ENCODE measurements at places on chromosomes 7 and 10.

GRCh38 chr10:89342206-89342958 is 14.6 kb downstream of the IFIT3 start:
- DNase-seq: no peak

DNA sequence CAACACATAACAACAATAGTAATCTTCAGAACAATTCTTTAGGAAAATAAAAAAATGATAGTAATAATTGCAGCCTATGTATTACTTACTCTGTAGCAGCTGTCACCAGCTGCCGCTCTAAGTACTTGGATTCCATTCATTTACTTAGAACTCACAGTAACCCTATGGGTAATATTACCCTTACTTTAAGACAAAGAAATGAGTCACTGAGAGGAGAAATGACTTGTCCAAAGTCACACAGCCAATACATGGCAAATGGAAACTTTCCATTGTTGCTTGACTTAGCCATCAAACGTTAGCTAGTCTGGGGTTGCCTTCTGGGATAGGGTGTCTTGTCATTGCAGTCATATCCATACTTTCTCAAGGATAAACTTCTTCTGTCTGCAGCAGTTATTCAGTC is 3.6 kb downstream of the CCNY start:
- DNase-seq: no peak

GRCh38 chr7:36040679-36041078 is 112.4 kb upstream of the EEPD1 start:
- no peak for DNase-seq

GRCh38 chr10:92506336-92506735 is 67.6 kb downstream of the IDE start:
- no peak for DNase-seq

GRCh38 chr10:110275128-110275729 is 29.5 kb downstream of the SMNDC1 start:
- DNase-seq: no peak

DNA sequence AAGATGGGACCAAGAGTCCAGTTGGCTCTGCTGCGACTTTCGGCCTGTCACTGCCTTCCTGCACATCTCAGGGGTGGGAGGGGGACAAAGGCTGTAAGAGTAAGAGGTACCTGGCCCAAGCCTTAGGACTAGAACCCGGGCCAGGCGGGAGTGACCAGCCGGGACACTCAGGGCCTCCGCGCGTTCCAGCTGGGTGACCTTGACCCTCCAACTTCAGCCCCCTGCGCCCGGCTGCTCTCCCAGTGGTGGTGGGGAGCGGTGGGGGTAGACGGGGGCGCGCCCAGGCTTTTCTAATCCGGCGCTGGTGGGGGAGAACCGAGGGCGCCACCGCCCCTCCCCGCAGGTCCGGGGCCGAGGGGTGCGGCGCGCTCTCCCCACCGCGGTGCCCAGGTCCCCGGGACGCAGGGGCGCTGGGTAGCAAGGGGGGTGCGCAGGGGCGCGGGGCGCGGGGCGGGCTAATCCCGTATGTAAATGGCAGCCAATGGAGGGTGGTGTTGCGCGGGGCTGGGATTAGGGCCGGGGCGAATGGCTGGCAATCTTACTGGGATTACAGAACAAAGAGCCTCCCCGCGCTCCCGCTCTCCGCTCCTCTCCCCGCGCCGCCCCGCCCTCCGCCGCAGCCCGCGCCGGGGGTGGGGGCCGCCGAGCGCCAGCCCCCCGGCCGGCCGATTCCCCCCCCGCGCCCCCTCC is at the start of gene GTF2IRD1:
GTF2IRD1 (plus strand) TSS at position 585 of the 690 bp plus-strand sequence. CDS start 54,175 bp downstream, outside the sequence.
- DNase-seq: peak; percentile 14

- no peak for DNase-seq
Observed at GRCh38 chr7:155456738-155457543, 988 bp upstream of the EN2 start.

- no peak for DNase-seq
Observed at GRCh38 chr7:117612637-117613036, 132.8 kb downstream of the CFTR start.

DNA sequence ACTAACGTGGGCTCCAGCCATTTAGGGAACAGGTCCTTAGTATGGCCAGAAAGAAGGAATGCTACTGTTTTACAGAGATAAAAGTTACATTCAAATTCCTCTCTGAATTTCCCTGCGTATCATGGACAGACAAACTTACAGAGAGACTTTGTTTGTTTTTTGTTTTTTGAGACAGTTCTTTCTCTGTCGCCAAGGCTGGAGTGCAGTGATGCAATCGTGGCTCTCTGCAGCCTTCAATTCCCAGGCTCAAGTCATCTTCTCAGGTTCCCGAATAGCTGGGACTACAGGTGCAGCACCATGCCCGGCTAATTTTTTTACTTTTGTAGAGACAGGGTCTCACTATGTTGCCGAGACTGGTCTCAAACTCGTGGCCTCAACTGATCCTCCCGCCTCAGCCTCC is 64.5 kb upstream of the MPP7 start:
- DNase-seq: no peak

- no peak for DNase-seq
Observed at GRCh38 chr10:129622736-129623135, 155.7 kb downstream of the MGMT start.

DNA sequence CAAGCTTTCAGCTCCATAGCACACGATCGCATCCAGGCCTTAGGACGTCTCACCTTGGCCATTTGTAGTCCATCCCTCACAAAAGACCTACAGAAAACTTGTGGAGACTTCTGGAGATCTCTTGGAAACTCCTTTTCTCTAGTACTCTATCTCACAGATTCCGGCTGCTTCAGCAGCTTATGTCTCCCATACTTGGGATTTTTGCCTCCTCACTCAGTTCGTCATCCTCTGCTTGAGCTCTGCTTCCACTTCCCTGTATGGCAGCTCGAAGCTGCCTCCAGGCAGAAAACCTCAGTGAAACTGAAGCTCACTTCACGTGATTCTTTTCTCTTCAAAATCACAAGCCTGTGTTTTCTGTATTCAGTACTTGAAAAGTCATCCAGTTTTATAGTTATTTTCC is 178.7 kb upstream of the GDF10 start:
- no peak for DNase-seq

DNA sequence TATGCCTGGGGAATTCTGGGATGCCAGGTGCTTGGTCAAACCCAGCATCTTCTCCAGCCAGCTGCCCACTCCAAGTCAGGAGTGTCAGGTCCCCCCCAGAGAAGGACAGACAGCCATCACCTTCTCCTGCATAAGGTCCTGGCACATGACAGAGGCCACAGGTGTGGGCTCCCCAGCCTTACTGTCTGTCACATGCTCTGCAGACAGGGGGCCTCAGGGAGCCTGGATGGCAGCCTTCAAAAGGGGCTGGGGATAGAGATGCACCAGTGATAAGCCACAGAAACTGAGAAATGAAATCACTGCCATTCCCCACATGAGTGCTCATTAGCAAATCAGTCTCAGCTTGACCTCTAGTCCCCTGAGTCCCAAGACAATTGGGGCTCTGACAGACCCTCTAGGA is 72.9 kb downstream of the PLXNA4 start:
- no peak for DNase-seq

- no peak for DNase-seq
Observed at GRCh38 chr10:79188154-79188965, 119.6 kb downstream of the ZMIZ1 start.

DNA sequence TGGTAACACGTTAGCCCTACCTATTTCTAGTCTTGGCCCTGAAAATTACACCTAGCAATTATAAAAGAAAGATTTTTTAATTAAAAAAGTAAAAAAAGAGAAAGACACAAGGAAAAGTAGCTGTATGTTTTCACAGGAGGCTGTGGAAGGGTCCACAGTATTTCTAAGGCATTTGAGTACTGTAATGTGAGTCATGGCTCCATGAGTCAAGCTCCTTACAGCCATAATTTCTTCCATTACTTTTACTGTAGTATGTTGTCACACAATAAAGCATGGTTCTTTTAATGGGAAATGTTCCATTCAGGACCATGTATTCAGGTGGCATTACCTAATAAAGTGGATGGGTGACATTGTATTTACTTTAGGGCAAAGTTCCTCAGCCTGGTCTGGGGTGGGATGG is 113.4 kb downstream of the GPR37 start:
- no peak for DNase-seq

GRCh38 chr10:83921984-83922860 is 217.1 kb upstream of the GHITM start:
- DNase-seq: no peak

GRCh38 chr10:2119316-2119715 is 382.0 kb upstream of the ADARB2 start:
- no peak for DNase-seq

DNA sequence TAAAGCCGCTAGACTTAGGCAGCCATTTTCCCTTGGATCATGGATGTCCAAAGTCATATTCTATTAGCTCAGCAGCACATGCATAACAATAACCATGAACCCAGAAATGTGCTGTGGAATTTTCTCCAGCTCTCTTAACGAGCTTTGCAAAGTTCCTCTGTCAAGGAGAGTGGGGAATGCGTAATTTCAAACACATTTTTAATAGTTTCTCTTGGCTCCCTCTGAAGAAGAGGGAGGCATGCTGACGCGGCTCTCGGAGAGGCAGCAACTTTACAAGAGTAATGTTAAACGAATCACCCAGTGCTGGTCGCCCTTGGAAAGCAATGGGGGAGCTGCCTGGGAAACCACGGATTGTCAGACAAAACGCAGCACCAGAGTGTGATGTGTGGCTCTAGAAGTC is 114.8 kb downstream of the RAB18 start:
- no peak for DNase-seq

DNA sequence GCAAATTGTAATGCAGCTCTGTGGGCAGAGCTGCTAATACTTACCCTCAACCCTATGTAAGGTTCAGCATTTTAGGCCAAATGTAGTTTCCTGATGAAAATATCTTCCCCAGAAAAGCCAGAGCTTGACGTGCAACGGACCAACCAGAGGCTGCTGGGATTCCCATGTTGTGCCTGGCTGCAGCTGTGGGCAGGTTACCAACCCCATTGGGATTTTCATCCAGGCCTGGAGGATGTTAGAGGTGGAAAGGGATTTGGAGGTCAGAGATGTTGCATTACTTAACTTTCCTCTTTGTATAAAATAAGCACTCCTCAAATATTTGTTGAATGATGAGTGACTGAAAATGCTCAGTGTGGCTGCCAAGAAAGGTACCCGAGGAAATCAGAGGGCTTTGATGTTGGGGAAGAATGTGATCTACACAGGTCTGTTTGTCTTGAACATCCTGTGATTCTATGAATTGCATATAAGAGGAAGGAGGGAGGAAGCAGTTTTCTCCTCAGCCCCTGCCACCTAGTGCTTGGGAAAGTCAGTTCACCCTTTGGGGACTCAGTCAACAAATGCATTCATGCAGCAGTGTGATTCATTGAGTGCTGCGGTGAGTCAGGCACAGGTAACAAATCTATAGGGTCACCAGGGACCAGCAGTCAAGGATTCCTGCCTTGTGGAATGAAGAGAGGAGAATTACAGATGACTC is 487.2 kb downstream of the RPS24 start:
- DNase-seq: no peak

DNA sequence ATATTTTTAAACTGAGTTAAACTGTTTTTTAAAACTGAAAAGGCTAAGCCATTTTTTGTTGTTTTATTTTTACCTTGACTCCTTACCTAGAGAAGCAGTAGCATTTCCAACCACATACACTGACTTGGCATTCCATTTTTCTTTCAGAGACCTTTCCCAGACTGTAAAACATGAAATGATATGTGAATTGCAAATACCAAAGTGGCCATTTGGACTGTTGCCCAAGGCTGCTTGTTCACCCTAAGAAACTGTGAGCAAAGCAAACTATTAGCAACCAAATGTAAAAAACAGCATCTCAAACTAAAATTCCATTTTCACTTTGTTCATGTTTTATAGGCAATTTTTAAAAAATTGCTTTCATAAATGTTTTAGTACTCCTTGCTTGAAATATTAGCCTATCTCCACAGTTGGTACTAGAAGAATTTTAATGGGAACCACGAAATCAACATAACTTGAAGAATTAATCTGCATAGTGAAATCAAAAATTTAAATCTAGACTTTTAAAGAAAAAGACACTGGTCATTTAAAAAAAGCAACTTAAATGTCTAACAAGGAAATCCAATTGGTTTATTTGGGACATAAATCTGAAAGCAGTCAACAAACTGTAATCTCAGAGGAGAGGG is 10.8 kb downstream of the UROS start:
- DNase-seq: no peak

DNA sequence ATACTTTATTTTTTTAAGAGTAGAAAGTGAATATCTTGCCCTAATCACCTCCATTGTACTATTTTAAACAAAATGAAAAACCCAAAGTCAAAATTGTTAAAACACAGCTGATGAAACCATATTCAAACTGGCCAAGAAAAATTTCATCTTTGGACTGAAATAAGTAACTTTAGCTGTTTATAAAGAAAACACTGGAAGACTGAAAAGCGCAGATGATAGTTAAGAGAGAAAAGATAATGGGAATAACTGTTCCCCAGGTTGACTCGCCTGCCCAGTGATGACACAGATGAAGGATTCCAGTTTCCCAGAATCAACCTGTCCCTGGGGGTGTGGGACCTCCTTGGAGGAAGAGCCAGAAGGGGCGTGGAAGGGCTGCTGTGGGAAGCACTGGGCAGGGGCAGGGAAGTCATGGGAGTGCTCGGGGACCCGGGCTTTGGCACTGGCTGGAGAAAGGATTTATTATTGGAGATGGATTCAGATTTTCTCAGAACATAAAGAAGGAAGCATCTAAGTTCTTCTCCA is 43.1 kb downstream of the DENND2A start:
- no peak for DNase-seq

DNA sequence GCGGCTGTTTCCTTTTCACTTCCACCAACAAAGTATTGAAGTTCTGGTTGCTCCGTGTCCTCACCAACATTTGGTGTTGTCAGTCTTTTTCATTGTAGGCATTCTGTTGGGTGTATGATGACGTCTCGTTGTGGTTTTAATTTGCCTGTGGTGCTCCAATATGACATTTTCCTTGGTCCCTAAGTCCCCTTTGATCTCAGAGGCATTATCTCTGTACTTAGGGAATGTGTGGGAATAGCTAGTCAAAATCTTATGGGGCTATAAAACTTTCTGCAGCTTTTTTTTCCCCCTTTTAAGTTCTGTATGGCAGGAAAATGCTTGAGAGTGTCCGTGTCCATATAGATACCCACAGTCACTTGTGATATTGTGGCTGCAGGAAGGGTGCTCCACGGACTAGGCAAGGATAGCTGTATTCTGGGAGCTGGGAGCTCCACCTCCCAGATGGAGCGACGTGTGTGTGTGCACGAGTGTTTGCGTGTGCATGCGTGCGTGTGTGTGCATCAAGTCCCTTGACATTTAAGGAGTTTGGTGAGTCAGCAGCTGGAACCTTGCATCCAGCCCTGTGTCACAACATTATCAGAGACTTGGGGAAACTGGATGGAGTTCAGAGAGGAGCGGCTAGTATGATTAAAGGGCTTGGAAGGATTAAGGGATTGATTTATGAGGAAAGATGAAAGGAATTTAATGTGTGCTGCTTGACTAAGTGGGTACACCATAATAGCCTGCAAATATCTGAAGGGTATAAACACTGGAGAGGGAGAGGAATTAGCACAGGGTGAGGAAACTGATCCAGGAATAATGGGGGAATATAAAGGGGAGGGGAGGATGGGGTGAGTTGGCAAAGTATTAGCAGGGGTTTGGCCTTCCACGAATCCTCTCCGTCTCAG is 66.8 kb downstream of the LRMDA start:
- DNase-seq: no peak

- DNase-seq: no peak
Observed at GRCh38 chr10:86613905-86614304, 40.4 kb upstream of the OPN4 start.

- no peak for DNase-seq
Observed at GRCh38 chr7:100888988-100889750, at the start of gene UFSP1. Gene UFSP1, minus strand, starts transcription at chr7:100889715. Its CDS starts 444 bp downstream, at chr7:100889271.

GRCh38 chr10:70952401-70952800 is 64.0 kb upstream of the PCBD1 start:
- no peak for DNase-seq
